Fibroblast of skin of right quadriceps (primary cell): ENCODE measurements at places on chromosomes 5 and 9.

GRCh38 chr5:10775646-10776045, 14.6 kb upstream of the DAP start:
- DNase-seq = no peak

GRCh38 chr9:81231011-81231410, 458.3 kb downstream of the TLE1 start:
- no peak for DNase-seq

DNA sequence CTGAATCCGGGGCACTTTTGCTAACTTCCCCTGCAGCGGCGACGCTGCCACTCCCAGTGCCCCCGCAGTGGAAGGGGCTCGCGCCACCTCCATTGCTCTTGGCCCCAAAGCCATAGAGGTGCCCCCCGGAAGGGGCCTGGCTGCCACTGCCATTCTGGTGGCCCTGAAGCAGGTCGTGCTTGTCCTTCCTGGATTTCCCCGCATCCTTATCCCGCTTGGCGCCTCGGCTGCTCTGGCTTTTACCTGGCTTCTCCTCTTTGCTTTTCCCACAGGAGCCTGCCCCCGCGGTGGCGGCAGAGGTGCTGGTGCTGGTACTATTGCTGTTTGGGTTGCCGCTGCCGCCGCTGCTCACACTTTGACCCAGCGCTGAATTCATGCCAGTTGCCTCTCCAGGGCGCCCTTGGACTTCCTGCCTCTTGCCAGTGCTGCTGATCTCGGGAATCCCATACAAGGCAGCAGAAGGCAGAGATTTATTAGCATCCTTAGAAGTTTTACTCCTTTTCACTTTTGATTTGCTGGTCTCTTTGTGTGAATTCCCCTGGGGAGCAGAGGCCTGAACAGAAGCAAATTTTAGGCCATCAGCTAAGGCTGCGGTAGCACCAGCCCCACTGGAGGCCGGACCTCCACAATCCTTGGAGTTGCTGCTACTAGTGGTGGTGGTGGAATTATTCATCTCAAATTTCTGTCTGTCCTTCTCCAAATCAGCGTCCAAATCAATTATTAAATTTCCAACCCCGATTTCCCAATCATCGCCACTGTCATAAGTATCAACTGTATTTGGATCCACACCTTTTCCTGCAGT, 2.1 kb downstream of the ZNF608 start:
- DNase-seq = no peak

DNA sequence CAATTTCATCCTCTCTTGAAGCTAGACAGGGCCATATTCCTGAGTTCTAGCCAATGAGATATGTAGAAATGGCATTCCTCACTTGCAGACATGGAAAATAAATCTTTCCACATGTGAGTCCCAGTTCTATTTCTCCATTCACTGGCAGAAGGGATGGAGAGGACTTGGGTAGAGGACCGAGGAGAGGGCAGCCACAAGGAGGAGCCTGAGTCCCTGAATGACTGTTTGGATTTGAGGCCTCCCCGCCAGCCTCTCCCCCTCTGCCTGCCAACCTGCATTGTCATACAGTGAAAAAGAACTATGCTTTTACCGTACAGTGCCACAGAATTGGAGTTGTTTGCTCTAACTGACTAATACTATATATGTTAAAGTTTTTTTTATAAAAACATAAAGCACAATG, 583.0 kb upstream of the WWC1 start:
- DNase-seq = no peak

- no peak for DNase-seq
Measured at GRCh38 chr5:168667301-168667840, 88.2 kb upstream of the PANK3 start.

- DNase-seq = no peak
Measured at GRCh38 chr9:133067813-133068212, 6.0 kb downstream of the CEL start.

- DNase-seq = peak; percentile 52
Measured at GRCh38 chr5:45376417-45376816, 319.8 kb downstream of the HCN1 start.

- peak; percentile 29 for DNase-seq
Measured at GRCh38 chr5:473551-474192, 30.7 kb downstream of the EXOC3 start.

DNA sequence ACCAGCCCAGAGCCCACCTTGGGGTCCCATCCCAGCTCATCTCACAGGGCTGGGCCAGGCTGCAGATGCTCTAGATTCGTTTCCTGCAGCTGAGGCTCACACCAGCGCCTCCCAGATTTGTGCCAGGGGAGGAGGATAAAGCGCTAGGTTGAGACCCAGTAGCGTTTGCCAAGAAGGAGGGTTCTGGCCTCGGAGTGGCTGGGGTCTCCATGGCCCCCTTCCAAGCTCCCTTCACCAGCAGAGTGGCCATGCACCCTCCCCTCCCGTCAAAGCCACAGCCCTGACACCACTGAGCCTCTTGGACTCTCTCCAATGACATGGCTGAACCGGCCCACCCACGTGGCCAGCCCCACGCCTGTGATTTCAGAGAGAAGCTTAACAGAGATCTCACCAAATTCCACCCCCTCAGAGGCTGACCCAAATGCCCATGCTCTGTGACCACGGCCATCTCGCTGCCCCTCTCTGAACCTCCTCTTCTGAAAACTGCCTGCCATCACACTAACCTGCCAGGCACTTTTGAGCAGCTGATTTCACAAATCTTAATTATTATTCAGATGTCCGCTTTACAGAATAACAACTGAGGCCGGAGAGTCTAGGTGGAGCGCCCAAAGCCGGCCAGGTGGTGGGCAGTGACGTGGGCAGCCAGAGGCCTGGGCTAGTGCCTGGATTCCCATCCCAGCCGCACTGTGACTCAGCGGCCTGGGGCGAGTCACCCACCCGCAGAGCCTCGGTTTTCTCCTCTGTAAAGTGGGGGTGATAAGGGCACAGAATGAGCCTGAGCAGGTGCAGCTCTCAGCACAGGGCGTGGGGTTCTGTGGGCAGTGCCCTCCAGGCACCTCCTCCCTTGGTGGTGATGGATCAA, 155.7 kb downstream of the C9orf50 start:
- DNase-seq = no peak

DNA sequence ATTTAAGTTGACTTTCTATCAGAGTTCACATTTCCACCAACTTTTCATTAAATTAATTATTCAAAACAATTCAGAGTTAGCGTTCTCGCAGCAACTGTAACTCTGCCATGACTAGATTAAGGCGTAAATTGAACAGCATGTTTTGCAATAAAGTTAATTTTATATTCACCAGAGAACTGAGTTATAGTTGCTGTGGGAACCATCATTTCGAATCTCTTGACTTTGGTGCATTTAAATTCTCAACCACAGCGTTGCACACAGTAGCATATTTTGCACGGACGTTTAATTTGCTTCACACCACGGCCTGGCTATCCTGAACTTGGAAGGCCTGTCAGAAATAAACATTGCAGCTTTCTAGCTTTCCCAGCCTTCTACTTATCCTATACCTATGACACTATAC, 144.3 kb upstream of the WWC1 start:
- DNase-seq = no peak

GRCh38 chr5:132228241-132229035, 785 bp upstream of the P4HA2 start:
- no peak for DNase-seq

GRCh38 chr9:37927132-37927531, 23.2 kb upstream of the SLC25A51 start:
- no peak for DNase-seq

- DNase-seq = no peak
Measured at GRCh38 chr5:60445921-60446320, 254.0 kb downstream of the DEPDC1B start.

GRCh38 chr9:133420392-133420827, 1.8 kb upstream of the ADAMTS13 start:
- no peak for DNase-seq

GRCh38 chr9:9945966-9946365, 666.8 kb downstream of the PTPRD start:
- DNase-seq = peak; percentile 59

DNA sequence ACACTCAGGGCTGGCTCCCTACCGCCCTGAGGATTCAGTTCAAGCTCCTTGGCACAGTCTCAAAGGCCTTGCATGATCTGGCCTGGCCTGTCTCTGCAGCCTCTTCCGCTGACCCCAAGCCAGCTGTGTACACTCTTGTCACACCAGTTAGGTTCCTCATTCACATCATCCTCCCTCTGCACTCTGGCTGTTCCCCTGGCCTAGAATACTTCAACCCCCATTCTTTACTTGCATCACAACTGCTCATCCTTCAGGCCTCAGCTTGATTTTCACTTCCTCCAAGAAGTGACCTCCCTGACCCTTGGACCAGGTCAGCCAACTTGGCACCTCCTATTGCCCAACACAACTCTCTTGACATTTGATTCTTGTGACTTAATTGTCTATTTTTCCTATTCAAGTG, 18.9 kb upstream of the PFDN1 start:
- no peak for DNase-seq

DNA sequence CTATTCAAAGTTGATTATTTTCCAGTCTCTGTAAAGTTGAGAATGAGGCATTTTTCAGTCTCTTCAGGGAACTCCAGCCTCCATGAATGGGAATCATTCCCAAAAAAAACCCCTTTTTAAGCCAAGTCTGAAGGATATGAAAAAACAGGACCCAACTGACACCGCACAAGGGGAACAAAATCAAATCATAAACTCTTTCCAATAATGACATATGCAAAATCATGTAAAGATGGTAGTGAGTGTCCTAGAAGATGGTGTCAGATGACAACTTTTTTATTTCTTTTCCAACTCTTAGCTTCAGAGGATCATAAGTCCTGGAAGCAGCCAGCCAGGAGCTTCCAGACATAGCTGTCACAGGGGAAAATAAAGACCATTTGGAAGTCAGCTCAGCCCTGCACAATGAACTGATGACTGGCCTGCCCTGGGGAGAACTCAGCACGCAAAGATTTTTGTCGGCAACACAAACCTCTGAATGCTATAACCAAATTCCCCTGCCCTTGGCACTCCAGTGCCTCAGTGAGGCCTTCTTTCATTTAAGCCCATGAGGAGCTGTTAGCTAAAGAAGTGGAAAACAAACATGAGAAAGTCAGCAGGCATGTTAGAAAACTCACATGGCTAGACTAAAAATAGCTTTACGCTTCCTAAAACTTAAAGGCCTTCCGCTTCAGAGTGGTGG, 85.4 kb downstream of the SLC1A3 start:
- DNase-seq = peak; percentile 77

DNA sequence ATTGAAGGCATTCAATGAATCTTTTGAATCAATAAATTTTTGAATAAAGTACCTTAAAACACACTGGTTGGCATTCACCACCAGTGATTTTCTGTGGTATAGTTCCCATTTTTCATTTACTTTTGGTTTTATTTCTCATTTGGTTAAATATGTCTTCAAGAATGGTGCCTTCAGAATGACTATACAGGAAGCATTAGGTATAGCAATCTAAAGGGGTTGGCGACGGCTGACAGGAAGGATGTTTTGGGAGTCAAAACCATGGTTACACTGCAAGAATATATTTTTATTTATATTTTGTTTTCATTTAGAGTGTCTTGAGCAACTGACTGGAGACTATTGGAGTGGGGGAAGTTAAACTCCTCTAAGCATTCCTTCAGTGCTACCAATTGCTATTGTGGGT, 235.7 kb downstream of the HTR1A start:
- no peak for DNase-seq

- peak; percentile 46 for DNase-seq
Measured at GRCh38 chr9:108662091-108662875, 193.5 kb downstream of the ACTL7B start.

GRCh38 chr5:45038366-45038987, 229.7 kb downstream of the MRPS30 start:
- peak; percentile 13 for DNase-seq

GRCh38 chr9:130824079-130824478, 11.0 kb upstream of the ABL1 start:
- no peak for DNase-seq

DNA sequence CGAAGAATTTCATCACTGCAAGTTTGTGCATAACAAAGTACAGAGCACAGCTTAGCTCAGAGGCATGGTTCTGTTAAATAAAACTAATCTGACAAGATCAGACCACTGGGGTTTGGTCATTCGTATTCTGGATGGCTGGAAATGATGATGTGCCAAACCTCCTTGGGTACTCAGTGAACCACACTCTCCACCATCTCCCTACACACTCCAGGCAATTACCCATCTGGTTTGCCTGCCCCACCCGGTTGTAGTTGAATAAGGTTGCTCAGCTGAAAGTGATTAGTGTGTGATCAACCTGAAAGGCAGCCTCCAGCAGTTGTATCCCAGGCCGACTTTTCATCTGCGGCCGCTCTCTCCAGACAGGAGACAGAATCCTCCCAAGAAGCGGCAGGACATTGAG, 371.4 kb downstream of the TLE1 start:
- no peak for DNase-seq

GRCh38 chr5:156411185-156411613, 84.2 kb downstream of the SGCD start:
- DNase-seq = peak; percentile 76

DNA sequence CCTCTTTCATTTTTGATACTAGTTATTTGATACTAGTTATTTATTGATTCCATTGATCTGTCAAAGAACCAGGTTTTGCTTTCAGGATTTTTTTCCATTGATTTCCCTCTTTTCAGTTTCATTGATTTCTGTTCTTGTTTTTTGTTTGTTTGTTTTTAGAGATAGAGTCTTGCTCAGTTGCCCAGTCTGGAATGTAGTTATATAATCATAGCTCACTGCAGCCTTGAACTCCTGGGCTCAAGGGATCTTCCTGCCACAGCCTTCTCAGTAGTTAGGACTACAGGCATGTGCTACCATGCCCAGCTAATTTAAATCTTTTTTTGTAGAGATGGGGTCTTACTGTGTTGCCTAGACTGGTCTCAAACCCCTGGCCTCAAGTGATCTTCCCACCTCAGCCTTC, 49.9 kb downstream of the FSD1L start:
- no peak for DNase-seq

DNA sequence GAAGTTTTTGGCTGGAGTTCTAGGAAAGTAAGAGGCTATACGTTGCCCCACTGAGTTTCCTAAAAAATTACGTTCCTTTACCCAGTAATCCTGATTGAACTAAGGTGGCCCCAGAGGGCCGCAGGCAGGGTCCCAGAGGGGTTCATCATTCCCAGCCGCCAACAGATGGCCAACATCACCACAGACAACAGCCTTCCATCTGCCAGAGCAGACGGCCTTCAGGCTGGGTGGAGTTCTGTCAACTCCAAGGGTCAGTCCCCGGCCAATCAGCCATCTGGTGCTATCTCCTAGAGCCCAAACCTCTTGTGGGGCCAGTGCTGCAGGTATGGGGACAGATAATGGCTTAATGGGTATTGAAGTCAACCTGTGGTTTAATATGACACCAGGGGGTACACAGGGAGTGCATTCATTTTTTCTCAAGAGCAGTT, 30.4 kb downstream of the TBC1D2 start:
- no peak for DNase-seq

DNA sequence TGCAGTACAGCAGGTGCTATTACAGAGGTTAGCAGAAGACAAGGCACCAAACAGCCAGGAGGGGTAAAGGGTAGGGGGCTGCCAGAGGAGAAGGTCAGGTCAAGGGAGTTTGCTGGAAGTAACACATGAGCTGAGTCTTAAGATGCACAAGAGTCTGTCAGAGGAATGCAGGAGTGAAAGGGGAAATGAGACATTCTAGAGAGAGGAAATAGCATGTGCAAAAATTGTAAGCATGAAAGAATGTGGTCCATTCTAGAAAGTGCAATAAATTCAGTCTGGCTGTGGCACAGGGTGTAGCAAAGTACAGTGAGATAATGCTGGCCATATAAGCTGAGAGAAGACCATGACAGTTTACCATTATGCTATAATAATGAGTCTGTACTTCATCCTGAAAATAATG, 6.6 kb downstream of the GOLGA1 start:
- DNase-seq = peak; percentile 57
